ENCODE measurements at places on chromosomes 13 and 19.

DNA sequence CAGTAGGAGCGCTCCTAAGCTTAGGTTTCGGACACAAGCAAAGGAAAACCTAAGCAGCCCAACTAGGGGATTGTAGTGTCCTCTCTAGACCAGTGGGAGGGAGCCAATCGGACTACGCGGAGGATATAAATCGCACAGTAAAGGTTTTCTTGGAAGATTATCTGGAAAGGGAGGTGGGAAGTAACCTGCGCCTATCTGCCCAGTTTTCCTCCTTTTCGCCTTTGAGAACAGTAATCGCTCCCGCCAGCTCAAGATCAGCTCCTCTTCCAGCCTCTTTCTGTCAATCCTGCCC is 456 bp upstream of the RAB4B start:
- no peak for DNase-seq

DNA sequence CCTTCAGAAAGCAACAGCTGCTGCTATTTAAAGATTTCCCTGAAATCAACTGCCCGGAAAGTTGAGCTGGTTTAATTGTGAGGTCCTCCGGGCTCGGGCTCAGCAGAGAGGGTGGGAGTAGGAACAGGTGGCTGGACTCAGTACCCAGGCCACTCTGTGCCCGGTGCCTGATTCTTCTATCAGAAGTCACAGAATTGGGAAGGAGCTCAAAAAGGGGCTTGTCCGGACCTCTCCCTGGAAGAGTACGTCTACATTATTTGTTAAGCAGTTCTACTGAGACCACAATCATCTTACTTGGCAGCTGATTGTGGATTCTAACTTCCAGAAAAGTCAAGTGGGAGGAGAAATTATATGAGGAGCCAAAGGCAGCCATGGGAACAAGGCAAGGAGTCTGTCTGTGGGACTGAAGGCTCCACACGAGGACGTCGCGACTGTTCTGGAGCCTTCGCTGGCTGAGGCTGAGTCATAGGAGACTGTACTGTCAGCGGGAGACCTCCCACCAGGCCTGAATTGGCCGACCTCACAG is 91.7 kb upstream of the ANKRD10 start:
- peak; percentile 23 for DNase-seq

DNA sequence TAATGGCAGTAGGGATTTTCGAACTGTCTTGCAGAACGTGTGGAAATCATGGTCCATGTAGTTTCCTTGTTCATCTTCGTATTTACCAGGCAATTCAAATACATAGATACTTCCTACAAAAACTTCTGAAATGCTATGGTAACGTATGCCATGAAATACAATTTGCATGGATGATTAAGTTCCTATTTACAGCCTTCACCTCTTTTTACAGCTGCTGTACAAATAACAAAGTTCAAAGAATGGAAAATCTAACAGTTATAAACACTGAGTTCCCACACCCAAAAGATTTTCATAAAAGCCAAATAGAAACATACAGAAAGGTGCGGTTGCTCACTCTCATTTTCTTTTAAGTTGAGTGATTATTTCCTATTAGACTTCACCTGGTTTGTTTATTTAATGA is 115.8 kb upstream of the TNFSF11 start:
- DNase-seq: no peak

- no peak for DNase-seq
Measured at GRCh38 chr13:111177081-111177711, 62.1 kb downstream of the ARHGEF7 start.

- no peak for DNase-seq
Measured at GRCh38 chr13:83440465-83440864, 441.8 kb downstream of the SLITRK1 start.

GRCh38 chr19:4687396-4687795 is 17.3 kb upstream of the MYDGF start:
- DNase-seq: no peak

- no peak for DNase-seq
Measured at GRCh38 chr13:31996601-31997000, 35.0 kb upstream of the FRY start.

DNA sequence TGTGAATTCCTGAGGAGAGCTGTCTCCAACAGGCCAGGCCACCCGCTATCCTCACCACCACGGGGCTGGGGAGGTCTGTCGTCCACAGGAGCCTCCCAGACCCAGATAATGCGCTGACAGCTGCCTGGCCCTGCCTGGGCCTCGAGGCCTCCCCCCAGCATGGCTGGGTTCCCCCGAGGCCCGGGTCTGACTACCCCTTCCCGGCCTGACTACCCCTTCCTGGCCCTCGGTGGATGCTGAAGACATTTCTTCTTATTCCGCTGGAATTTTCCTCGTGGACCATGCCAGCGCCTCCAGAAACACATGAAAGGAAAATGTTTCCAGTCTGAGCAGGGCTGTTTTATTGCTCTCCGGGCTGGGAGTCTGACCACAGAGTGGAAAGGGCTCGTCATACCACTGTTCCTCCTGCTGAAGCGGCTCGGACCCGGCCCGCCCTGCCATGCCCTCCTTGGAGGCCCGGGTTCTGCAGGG is 16.8 kb upstream of the COMP start:
- no peak for DNase-seq

DNA sequence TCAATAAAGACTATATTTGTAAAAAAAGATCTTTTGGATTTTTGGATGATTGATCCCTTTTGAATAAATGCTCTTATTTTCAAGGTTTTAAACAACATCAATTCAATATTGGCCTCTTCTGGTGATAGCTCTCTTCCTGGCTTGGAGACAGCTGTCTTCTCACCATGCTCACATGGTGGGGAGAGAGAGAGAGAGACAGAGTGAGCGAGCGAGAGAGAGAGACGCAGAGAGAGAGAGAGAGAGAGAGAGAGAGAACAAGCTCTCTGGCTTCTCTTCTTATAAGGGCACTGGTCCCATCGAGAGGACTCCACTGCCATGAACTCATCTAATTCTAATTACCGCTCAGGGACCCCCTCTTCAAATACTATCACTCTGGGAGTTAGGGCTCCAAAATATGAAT is 32.1 kb upstream of the FARP1 start:
- DNase-seq: no peak

- no peak for DNase-seq
Measured at GRCh38 chr13:100790405-100790804, 115.8 kb upstream of the TMTC4 start.

- DNase-seq: no peak
Measured at GRCh38 chr13:63731896-63732295, 2316.2 kb upstream of the PCDH20 start.

DNA sequence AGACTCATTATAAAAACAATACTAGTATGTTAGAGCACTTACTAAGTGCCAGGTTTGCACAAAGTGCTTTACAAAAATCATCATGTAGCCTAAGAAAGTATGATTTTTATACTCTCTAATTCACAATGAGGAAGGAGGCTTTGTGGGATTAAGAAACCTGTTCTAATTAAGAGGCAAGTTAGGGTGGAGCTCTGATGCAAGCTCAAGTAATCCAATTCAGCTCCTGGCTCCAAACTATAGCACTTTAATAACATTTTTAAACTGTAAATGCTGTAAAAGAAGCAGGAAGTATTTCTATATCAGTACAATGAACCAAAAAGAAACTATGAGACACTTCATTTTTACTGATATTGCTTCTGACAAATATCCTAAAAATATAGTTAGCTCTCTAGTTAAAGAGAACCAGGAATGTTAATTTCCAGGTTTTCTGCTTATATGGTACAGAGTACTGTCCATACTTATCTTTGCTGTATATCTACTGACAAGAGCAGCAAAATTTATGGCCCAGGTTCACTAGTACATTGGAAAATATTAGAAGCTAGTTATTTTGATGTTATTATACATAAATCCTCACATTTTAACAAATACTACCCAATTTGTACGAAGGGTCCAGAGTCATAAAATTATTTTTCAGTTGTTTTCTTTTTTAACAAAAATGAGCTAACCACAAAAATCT is 482.0 kb downstream of the DIAPH3 start:
- DNase-seq: no peak

- DNase-seq: no peak
Measured at GRCh38 chr19:43651758-43652545, 12.3 kb upstream of the CADM4 start.

DNA sequence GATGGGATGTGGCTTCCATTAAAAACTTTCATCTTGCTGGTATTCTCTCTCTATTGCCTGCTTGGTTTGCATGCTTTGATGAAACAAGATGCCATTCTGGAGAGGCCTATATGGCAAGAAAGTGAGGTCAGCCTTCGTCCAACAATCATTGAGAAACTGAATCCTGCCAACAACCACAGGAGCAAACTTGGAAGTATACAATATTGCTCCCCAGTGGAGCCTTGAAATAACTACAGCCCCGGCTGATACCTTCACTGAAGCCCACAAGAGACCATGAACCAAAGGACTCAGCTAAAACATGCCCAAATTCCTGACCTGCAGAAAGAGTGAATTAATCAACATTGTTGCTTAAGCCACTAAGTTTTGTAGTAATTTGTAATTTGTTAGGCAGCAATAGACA is 82.5 kb upstream of the FGF14 start:
- no peak for DNase-seq

GRCh38 chr19:29861574-29861973 is 49.8 kb downstream of the CCNE1 start:
- DNase-seq: no peak

DNA sequence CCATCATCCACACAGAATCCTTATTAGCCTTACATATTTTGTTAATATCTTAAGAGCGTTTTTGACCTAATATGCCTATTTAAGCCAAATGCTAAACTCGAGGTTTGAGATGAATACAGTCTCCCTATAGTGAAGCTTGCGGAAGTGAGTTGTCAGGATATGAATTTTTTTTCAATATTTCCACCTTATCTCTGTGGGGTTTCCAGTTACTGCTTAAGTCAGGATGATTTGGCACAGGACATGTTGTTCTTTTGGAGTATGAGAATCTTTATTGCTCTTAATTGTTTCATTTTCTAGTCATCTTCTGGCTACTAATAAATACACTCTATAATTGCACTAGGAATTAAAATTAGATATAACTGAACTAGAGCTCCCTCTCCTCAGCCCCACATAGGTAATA is 44.2 kb upstream of the GPC6 start:
- DNase-seq: no peak

All from AG04449 (cell line).